Brain (organoid and tissue), 16 donors: ENCODE measurements at places on chromosomes 4 and X. TPM values are rescaled to one million over a fixed set of nuclear protein-coding genes. Genes with fewer than 3 reads are reported as not detected.

- DNase-seq = no peak
These were observed 173.5 kb upstream of the FMR1 start for GRCh38 chrX:147738265-147738664.

- DNase-seq = no peak
These were observed 110.2 kb upstream of the ADRA2C start for GRCh38 chr4:3655963-3656362.

DNA sequence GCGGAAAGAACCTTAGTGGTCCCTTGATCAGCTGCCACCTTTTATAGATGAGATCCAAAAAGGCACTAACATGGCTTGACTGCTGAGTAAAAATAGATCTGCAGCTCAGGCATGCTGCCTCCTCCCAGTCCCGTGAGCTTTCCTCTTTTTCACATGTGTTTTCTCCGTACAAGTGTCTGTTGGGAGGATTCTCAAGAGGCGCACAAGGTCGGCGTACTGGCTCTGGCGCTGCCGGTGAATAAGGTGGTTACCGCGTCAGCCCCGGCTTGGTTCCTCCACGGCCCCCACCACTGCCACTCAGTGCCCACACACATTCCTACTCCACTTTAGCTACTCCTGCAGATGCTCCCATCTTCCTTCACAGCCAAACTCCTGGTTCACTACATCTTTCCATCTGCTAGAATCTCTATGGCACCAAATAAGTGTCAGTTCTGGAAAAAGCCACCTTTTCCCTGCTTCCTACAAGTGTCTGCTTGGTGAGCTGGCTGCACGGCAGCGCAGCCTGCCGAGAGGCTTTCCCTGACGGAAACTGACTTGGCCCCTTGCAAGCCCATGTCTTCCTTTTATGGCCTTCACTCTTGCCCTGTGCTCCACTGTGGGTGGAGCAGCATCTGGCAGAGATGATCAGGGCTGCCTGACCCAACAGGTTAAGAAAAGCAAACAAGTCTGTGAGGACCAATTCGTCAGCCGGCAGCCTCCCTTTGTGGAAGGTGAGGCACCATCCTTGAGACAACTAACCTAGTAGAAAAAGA lies 99.8 kb downstream of the KLHL8 start:
- no peak for DNase-seq

DNA sequence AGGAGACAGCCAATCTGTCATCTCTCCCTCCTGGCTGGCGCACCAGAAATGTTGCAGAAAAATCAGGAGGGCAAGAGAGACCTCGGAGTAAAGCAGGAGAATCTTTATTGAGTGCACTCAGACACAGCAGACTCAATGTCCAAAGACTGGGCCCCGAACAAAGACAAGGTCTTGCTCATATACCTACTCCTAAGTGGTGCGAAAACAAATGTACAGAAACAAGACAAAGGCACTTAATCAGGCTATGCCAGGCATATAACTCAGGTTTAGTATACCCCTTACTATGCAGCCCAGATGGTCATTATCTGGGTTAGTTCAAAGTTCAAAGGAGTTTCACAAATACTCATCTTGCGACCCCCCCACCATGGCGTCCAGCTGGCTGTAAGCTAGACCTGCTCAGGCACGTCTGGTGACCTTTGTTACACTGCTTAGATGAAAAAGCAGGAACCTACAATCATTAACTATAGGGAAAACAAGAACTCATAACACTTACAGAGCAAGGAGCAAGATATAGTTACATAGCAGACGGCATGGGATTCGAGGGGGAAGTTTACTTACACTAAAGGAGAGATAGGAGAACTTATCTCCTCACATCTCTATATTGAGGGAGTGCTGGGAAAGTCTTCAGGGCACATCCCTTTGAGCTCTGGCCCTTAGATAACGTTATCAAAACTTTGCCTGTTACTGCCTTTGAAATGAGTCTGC lies 27.5 kb downstream of the SULT1E1 start:
- DNase-seq = no peak

DNA sequence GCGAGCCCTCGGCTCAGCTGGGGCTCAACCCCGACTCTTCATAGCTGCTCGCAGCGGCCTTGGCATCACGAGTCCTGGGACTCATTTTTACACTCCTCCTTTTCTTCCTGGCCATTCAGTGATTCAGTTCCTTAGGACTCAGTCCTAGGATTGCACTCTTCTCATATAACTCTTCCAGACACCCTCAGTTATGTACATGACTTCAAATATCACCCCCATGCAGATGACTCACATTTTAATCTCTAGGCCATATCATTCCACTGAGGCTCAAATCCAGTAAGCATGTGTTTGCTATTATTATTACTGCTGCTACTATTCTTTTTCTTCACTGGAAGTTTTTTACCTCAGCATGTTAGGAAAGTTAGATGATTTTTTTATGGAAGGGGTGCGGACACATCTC lies 14.4 kb downstream of the ITGB1BP2 start:
- DNase-seq = no peak

GRCh38 chrX:134774190-134775048 lies 116.1 kb upstream of the PLAC1 start:
- DNase-seq = no peak

DNA sequence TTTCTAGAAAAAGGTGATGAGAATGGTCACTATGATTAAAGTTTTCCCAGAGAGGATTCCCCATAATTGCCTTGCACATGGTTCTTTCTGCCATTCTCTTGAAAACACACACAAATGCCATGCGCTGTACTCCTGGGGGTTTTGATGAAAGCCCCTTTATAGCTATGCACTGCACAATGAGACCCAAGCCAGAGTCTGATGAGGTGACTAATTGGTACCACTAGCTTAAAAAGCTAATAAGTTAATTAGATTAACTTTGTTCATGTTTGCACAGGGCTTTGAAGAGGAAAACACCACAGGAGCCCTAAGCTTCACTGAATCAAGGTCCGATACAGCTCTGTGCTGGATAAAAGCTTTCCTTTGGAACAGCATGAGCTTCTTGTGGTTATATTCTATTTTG lies 132.2 kb downstream of the NKX6-1 start:
- DNase-seq = peak; percentile 63

DNA sequence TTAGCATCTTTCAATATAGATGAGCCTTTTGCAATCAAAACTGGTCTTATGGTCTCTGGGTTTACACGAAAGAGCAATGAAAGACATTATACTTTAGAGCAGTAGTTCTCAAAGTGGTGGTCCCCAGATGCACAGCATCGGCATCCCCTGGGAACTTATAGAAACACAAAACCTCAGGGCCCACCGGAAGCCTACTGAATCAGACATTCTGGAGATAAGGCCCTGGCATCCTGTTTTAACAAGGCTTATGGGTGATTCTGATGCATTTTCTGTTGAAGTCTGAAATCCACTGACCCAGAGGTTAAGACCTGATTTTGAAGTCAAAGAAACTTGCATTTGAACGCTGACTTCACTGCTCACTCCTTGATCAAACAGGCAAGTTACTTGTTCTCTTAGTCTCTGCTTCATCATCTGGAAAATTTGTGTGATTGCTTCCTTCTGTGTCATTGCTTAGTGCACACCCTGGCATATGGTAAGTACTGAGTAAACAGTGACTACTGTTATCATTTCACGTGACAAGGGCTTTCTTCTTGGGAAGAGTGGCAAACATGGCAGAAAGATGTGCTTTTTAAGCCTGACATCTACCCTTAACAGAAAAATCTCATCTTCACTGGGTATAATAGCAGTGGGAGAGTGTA lies 14.5 kb downstream of the CHRNA9 start:
- no peak for DNase-seq

DNA sequence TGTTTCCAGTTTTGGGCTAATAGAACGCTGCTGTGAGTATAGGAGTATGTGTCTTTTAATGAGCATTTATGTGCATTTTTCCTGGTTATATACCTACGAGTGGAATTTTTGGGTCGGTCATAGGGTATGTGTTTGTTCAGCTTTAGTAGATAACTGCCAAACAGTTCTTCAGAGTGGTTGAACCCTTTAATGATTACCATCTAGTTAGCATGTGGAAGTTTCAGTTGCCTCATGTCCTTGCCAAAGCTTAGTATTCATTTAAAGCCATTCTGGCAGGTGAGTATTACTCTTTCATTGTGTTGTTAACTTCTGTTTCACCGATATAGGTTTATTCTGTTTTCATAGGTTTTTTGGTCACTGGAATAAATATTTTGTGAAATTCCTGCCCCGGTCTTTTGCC lies 229.1 kb downstream of the ARHGAP10 start:
- no peak for DNase-seq

- DNase-seq = no peak
These were observed 4.8 kb downstream of the ANXA10 start for GRCh38 chr4:168097161-168097560.

- DNase-seq = no peak
These were observed 875.8 kb upstream of the SLIT2 start for GRCh38 chr4:19375931-19376330.

GRCh38 chr4:24743927-24744326 lies 51.4 kb upstream of the SOD3 start:
- no peak for DNase-seq

- DNase-seq = no peak
These were observed 129.6 kb upstream of the QRFPR start for GRCh38 chr4:121510341-121510874.

DNA sequence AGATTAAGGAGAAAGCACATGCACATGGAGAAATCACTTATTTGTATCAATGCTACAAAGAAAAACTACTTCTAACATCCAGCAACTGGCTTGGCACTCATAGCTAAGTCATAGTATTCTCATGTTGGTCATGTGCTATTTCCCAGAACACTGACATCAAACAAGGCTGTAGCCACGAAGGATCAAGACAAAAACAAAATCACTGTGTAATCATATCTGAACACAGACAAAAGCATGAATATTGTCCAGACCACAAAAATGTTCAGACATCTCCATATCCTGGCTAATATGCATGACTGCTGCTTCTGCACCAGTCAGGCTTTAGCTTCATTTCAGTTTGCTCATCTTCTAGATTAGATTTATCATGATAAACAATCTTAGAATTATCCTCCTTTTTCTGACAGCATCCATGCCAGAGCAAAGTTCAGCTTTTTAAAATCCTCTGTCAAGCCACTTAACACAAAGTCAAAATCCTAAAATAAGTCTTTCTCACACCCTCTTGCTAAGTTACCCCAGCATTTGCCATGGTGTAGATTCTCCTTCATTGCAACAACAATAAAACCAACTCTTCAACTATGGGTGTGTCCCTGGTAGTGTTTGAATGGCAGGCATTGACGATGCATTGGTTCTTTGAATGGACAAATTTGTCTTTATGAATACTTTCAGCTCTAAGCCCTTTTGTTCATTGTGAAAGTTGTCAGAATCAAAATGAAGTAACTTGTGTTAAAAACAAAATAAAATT lies 39.1 kb upstream of the NPFFR2 start:
- no peak for DNase-seq

DNA sequence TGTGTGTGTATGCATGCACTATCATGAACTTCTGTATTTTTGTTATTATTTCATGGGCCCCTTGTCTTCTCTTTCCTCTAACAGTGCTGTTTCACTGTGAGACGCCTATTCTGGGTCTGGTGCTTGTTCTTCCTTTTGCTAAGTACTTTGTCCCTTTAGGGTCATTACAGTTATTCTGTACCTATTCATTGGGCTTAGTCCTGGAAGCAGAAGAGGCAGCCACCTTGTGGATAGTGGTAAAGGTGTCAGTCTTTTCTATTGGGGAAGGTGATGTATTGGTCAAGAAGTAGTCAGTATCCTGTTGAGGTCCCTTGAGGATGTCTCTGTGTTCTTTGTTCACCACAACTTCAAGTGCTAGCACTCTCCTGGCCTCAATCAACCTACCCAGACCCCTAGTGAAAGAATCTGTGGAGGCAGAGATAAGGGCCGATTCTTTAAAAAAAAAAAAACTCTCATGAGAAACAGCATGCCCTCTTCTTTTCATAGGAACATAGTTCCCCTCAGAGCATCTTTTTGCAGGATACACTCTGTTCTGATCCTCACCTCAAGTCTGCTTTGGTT lies 593.8 kb downstream of the SPRY1 start:
- no peak for DNase-seq

GRCh38 chr4:11739992-11740391 lies 311.3 kb upstream of the HS3ST1 start:
- DNase-seq = peak; percentile 6

GRCh38 chr4:150131581-150132228 lies 53.5 kb downstream of the DCLK2 start:
- no peak for DNase-seq

DNA sequence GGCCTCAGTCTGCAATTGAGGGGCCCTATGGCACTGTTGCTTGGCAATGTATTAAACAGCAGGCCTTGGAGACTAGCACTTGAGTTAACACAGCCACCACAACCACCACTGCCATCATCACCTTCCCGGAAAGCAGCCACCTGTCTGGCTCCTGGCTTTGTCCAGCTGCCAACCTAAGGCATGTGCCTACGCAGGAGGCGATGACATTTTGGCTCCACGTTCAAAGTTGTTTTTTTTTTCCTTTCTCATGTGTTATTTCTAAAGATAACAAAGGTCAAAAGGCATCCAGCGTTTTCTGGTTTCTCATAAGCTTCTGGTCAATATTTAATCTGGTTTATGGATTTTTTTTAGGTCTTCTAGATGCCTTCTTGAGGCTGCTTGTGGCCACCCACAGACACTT lies 7.5 kb downstream of the CLDN2 start:
- no peak for DNase-seq

DNA sequence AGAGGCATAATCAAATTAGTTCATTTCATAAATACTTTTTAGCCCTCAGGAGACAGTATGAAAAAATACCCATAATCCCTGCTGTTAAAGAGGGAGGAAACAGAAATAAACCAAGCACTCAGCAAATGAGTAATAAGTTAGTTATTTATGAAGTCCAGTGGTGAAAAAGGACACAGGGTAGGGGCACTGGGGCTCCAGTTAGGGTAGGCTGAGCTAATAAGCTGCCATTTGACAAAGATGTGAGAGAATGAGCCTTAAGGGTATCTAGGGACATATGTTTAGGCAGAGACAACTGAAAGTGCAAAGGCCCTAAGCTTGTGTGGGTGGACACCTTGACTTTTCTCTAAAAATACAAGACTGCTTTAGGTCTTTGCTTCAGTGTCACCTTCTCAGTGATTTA lies 94.4 kb downstream of the IL15 start:
- DNase-seq = no peak

COL25A1 gene
- not detected for polyA plus RNA-seq

ASMT gene
- polyA plus RNA-seq = not detected

SPANXB1 gene
- not detected for polyA plus RNA-seq

UGT2B28 gene
- polyA plus RNA-seq = not detected

PRSS12 gene
- 0.19 TPM for polyA plus RNA-seq

PF4V1 gene
- not detected for polyA plus RNA-seq

RNF212 gene
- polyA plus RNA-seq = 41.7 TPM

ANXA3 gene
- polyA plus RNA-seq = 4.4 TPM

TLR3 gene
- 0.36 TPM for polyA plus RNA-seq
